ENCODE measurements at places on chromosomes 13 and 19.

DNA sequence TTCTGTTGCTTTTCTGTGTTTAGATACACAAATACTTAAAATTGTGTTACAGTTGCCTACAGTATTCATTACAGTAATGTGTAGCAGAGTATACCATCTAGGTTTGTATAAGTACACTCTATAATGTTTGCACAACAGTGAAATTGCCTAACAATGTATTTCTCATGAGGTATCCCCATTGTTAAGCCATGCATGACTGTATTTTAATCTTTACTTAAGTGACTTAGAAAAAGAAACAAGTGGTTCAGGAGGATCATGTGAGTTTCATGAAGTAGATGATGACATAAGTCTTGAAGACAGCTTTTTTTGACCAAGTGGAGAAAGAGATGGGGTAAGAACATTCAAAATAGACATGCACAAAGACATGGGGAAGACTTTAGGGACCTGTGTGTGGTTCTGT, 8.4 kb upstream of the KCTD4 start:
- DNase-seq: no peak

DNA sequence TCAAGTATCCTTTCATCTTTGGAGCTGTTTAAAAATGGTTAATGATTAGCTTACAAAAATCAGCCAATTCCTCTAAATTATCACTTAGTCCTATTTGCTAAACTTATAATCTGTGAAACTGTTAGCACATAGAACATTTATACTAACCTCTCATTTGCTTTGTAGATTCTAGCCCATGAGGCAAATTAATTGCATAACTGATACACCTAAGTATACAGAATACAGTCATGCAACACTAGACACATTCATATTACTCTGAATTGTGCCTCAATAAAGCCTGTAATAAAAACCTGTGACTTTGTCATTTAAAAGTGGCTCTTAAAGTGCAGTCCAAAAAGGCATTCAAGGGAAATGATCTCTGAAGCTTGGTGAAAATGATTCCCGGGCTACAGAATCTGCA, 21.0 kb downstream of the SERPINE3 start:
- no peak for DNase-seq

GRCh38 chr19:18408053-18408476, 10.6 kb upstream of the LRRC25 start:
- no peak for DNase-seq

DNA sequence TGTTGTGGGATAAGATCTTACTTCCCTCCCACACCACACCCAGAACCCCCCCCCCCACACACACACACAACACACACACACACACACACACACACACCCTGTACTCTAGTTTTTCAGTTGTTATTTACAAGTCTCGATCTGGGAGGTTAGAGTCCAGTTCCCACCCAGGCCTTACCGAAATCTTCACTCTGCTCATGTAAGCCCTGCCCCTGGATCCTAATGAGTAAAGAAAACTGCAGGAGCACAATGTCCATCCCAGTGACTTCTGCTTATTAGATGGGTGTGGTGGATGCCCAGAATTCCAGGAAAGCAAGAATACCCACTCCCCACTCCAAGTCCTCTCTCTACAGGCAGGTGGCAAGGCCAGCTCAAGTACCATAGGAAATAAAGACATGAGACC, 23.0 kb downstream of the STARD13 start:
- DNase-seq: no peak

DNA sequence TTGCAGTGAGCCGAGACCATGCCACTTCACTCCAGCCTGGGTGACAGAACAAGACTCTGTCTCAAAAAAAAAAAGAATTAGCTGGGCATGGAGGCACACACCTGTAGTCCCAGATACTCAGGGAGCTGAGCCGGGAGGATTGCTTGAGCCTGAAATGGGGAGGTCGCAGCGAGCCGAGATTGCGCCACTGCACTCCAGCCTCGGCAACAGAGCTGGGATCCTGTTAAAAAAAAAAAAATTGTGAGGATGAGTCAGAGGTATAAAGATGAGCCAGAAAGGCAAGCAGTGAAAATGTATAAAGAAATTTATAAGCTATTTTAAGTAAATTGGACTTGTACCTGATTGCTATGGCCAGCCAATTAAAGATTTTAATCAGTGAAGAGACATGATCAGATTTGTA, 21.1 kb downstream of the KBTBD6 start:
- no peak for DNase-seq

- no peak for DNase-seq
These were observed 825 bp downstream of the ZNF776 start for GRCh38 chr19:57747472-57747807.

GRCh38 chr13:21218351-21219035, 42.0 kb downstream of the MRPL57 start:
- DNase-seq: peak; percentile 3

DNA sequence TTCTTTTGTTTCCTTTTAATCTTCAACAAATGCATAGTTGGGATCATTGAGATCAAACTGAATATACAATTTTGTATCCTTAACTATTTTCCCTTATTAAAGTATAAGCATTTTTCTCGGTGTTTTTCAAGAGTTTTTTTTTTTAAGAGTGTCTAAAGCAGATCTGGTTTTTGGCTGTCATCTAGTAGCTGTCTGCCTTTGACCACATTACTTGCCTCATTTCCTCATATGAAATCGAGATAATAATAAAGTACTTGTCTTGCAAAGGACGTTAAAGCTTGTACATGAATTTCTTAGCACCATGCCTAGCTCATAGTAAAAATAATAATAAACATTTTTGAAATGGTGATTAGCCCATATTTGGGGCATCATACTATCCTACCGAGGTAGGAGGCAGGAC, 121.2 kb downstream of the PDS5B start:
- no peak for DNase-seq

- DNase-seq: no peak
These were observed 5.7 kb upstream of the LENG1 start for GRCh38 chr19:54165222-54165621.

GRCh38 chr13:29684441-29684840, 89.0 kb upstream of the SLC7A1 start:
- no peak for DNase-seq

DNA sequence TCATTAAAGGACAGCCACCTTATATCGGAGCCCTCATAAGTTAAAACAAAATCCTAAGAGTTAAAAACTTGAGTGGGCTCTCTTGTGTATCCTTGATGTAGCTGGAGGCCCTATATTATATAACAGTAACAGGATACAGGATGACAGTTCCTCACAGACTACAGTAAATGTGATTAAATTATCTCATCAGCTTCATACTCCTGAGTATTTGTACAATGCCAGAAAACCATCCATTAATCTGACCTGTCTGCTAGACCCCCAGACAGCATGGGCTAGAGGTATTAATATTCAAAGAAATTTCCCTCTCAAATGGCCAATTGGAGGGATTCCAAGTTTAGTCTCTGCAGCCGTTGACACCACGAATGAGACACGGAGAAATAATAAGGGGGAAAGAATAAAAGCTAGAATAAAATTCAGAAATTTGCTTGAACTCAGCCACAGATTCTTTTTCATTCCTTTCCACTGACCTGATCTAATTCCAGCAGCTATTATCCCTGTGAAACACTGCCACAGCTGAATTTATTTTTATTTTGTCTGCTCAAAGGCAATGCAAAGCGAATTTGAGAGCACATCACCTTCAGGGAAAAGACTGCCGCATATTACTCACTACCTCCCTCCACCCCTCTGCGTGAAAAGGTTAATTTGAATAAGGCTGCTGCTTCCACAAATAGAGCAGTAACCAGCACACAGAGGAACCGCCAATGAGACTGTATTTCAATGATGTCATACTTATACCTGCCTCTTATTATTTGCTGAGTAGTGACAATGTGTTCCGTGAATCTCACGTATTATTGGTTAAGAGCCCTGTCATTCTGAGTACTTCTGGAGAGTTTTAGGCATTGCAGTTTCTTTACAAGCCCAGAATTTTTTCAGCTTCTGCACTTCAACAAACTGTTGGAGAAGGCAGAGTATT, 155.9 kb upstream of the KLF12 start:
- peak; percentile 74 for DNase-seq

- DNase-seq: no peak
These were observed 1.3 kb downstream of the TSKS start for GRCh38 chr19:49761625-49762311.

DNA sequence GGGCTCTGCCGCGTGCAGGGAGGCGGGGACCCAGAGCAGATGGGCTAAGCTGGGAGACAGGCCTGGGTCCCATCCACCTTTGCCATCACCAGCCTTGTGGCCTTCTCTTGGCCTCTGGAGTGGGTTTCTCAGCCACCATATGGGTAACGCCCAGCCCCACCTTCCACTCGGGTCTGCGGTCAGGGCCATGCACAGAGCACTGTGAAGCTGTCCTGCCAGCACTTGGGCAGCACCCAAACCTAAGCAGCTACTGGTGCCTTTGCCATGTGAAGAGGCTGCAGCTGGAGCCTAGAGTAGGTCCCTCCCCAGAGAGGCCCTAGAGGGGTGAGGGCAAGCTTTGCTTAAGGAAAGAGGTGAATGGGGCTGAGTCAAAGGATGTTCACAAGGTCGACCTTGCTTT, 24.1 kb upstream of the NPAS1 start:
- no peak for DNase-seq

GRCh38 chr19:13861392-13861713, 15.6 kb upstream of the NANOS3 start:
- peak; percentile 59 for DNase-seq

Data from CD4-positive, alpha-beta T cell treated with Interleukin-2 at 100 ng/mL for 4 hours (primary cell).